ENCODE measurements at places on chromosomes 16 and 17.

DNA sequence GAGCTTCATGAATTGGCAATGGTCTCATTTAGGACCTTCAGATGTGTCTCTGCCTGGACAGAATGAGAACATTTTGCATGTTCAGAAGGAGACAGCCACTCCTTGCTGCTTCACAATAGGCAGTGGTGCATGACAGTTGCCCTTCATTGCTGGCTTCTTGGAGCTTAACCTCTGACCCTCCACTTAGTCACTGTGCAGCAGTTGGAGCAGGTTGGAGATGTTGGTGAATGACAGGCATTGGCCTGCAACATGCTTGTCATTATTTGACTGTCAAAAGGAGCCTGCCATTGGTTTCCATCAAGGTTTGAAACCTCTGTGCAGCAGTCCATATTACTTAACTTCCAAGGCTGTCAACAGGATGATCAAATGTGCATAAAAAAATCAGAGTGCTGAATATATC is 22.7 kb downstream of the FTO start:
- no peak for DNase-seq

DNA sequence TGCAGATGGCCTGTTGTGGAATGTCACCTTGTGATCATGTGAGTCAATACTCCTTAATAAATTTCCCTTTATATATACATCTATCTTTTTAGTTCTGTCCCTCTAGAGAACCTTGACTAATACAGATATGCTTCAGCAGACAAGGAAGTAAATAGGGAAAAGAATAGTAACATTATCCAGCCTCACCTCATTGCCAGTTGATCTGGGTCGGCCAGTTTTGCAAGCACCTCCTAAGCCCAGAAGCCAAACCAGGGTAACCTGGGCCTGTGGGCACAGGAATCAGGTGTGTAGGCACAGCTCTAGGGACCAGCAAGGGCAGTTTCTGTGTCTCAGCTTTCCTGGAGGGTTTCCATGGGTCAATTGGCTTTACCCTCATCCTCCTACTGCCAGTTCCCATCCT is 11.9 kb upstream of the CCL17 start:
- no peak for DNase-seq

GRCh38 chr16:69367980-69368379 is 16.4 kb upstream of the TMED6 start:
- no peak for DNase-seq

DNA sequence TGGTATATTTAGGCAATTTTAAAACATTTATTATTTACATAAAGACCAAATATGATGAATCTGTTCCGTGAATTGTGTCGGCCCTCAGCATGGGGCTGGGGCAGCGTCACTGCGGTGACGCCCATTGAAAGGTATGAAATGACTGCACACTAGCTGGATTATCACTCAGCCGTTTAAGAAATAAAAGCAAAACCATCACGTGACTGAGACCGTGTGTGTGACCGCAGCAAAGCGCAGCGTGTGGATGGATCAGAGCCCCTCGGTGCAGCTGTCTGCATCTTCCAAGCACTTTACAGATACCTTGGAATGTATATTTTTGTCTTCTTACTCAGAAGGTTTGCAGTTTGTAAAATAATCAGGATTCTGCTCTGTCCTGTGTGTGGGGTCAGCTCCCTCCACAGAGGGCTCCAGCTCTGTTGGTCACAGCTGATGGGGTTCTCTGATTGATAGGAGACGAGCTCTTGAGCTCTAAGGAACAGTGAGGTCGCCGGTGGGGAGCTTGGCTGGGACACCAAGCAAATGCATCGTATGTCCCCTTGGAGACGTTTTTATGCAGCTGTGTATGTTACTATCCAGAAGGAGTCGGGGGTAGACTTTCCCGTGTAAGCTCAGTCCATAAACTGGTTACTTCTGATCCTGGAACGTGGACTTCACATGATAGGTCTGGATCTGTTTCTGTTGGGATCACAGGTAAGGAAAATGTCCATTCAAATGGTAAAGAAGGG is 45.1 kb downstream of the WDR45B start:
- DNase-seq: no peak

- DNase-seq: no peak
Observed at GRCh38 chr16:86558355-86559193, 3.5 kb upstream of the MTHFSD start.

- DNase-seq: no peak
Observed at GRCh38 chr17:80246266-80246681, 14.4 kb upstream of the RNF213 start.

- DNase-seq: peak; percentile 92
Observed at GRCh38 chr17:45371414-45372324, 54.8 kb upstream of the MAP3K14 start.

DNA sequence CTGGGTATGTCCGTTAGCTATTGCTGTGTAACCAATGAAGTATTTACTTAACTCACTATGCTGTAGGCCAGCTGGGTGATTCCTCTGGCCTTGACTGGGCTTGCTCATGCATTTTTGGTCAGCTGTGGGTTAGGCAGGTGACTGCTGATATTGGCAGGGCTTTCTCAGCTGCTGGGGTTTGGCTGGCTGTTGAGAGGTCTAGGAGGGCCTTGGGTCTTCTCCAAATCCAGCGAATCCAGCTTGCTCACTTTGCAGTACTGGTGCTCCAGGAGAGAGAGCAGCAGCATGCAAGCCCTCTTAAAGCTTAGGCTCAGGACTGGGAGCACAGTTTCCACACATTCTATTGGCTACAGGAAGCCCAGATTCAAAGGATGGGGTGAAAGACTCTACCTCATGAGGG is 270.1 kb downstream of the PHKB start:
- DNase-seq: no peak

- no peak for DNase-seq
Observed at GRCh38 chr17:78725448-78726021, 56.5 kb downstream of the CYTH1 start.

DNA sequence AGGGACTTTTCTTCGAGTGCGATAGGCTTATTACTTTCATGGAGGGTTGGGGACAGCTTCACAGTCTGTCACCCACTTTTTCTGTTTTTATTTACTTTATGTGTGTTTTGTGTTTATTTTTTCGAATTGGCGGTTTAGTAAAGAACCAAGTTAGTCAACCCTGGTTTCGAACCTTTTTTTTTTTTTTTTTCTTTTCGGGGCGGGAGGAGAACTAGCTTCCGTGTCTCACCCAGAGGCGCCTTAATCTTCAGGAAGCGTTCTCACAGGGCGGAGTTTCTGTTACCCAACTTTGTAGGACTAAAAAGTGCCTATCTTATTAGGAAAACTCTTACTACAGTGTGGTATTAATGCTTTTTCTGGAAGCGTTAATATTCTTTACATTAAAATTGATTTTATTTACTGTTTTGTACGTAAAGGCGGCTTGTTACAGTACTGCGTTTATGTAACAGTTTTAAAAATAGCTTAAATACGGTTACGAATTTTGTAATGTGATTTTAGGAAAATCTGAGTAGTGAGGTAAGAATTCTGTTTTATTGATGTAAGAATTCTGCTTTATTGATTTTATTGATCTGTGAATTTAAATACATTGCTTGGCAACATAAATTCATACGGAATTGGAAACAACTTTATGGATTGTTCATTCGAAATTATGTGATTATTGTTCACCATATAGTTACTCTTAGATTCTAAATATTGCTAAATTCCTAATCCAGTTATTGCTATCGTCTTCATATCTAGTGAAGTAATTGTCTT is 885 bp downstream of the ZNF207 start:
- no peak for DNase-seq

GRCh38 chr16:83887080-83887479 is 11.8 kb upstream of the MLYCD start:
- peak; percentile 31 for DNase-seq

DNA sequence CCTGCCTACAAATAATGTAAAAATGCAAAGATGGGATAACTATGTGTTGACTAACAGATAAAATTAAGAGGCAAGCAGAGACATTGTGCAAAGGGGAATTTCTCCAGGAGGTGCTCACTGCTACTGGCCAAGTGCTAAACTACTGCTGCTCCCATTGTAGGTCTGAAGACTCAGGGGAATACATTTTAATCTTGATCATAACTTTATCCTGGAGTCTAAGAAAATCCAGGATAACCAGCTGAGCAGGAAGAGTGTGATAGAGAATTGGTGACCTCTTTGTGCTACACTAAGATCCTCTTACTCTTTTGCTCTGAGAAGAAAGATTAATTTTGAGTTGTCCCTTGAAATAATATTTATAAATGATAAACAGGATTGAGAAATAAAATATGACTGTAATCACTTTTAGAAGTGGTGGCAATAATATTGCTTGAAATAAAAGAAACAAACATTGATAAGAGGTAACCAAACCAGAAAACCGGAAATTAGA is 5.9 kb downstream of the RNF43 start:
- no peak for DNase-seq

DNA sequence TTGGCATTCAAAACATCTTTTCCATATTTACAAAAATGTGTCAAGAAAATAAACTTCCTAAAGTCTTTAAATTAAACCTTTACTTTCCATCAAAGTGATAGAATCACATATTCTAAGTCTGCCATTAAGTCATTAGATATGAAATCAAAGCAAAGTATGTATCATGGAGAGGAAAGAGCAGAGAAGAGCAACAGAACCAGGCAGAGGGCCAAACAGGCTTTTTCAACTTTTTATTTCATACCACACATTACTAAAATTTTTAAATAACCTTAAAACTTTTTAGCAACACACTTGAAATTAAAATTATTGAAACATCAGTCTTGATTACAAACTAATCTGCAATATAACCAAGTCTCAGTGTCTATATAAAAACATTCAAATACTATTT is 13.8 kb downstream of the SIAH1 start:
- no peak for DNase-seq

DNA sequence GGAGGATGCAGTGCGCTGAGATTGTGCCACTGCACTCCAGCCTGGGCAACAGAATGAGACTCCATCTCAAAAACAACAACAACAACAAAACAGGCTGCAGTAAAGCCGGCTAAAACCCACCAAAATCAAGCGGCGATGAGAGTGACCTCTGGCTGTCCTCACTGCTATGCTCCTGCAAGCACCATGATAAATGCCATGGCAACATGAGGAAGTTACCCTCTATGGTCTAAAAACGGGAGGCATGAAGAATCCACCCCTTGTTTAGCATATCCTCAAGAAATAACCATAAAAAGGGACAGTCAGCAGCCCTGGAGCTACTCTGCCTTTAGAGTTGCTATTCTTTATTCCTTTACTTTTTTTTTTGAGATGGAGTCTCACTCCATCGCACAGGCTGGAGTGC is 8.4 kb upstream of the LGALS3BP start:
- DNase-seq: no peak

- DNase-seq: no peak
Observed at GRCh38 chr17:10814075-10814474, 10.2 kb upstream of the TMEM238L start.

- no peak for DNase-seq
Observed at GRCh38 chr17:49969134-49969759, at the start of gene DLX4. TSS of gene DLX4 (plus strand) at chr17:49969190. CDS start at chr17:49969469, 279 bp downstream.

DNA sequence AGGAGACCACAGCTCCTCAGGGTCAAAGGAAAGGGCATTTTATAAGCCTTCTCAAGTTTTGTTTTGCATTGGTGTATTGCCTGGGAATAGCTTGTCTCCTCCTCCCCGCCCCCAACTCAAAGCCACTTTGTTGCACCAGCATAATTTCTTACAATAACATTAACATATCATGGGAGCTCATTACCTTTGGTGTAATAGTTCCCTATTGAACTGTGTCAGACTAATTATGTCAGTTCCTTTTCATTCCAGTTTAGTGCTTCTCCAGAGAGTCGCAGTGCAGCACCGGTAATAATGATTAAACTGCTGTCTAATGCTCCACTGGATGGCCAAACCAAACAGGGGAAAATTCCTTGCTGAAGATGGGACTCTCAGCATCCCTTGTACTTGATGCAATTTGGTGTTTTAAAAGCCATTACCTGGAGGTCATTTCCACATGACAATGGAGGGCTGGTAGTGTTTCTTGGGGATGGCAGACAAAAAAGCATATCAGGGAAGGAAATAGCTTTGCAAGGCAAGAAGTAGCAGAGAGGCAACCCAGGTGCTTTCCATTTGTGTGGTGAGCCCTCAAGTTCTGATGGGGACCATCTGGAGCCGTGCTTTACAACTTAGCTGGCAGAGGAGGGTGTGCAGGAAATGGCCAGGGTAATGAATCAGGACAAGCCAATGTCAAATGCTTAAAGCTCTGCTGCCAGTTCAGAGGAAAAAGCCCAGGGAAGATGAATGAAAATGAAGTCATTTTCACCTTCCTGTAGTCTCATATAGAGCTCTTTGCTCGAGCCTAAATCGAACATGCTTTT is 91.5 kb upstream of the NLRP1 start:
- no peak for DNase-seq

DNA sequence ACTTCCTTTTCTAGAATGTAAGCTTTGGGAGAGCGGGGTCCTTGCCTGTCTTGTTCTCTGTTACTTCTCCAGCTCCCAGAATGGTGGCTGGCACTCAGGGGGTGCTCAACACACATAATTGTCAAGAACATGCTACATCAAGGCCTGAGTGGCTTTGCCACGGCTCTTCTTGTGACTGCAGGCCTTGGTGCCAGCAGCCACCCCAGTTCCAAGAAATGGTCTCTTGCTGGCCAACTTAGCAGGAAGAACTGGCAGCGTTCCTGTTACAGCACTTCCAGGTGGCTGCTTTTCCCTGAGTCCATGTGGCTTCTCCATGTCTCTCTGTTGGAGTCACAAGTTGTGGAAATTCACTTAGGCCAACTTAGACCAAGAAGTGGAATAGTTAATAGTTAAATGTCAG is 36.1 kb downstream of the PRKCB start:
- no peak for DNase-seq

- peak; percentile 71 for DNase-seq
Observed at GRCh38 chr16:84841787-84842300, 22.1 kb downstream of the CRISPLD2 start.

- DNase-seq: no peak
Observed at GRCh38 chr17:18848501-18848900, 9.4 kb upstream of the PRPSAP2 start.

GRCh38 chr16:70703041-70703834 is 17.4 kb upstream of the MTSS2 start:
- no peak for DNase-seq

GRCh38 chr16:14013145-14013570 is 58.0 kb upstream of the MRTFB start:
- no peak for DNase-seq

- no peak for DNase-seq
Observed at GRCh38 chr16:9154567-9155410, 63.3 kb downstream of the HAPSTR1 start.

DNA sequence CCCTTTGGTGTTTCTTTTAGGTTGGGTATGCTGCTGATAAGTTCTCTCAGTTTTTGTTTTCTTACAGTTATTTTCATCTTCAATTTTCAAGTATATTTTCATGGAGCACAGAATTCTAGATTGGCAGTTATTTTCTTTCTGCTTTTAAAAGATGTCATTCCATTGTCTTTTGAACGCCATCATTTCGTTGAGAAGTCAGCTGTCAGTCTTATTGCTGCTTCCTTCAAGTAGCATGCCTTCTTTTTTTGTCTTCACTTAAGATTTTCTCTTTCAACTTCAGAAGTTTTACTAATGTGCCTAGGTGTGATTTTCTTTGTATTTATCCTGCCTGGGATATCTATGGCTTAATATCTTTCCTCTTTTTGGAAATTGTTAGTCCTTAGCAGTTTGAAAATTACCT is 262.2 kb upstream of the PMFBP1 start:
- DNase-seq: peak; percentile 43

- no peak for DNase-seq
Observed at GRCh38 chr17:32953045-32953444, 25.1 kb downstream of the TMEM98 start.

- DNase-seq: no peak
Observed at GRCh38 chr17:63740464-63741142, 996 bp downstream of the STRADA start.

- DNase-seq: no peak
Observed at GRCh38 chr17:77353684-77354419, 213.1 kb downstream of the SEC14L1 start.
